ENCODE measurements at places on chromosomes 1 and 21.

DNA sequence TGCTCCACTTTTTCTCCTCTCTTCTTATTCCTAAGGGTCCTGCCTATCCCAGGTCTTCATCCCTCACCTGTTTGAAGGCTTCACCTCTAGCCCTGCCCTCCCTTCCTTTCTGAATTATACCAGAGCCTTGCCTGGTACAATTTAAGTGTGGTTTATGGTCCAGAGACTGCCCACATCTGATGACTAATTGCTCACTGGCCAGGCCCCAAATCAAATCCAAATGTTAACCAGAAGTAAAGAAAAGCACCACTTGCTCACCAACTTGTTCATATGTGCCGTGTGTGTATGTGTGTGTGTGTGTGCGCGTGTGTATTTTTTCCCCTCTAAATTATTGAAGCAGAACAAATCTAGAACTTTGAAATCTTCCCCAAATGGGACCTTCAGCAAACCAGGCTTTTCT, 26.4 kb downstream of the MYOM3 start:
- DNase-seq: no peak

DNA sequence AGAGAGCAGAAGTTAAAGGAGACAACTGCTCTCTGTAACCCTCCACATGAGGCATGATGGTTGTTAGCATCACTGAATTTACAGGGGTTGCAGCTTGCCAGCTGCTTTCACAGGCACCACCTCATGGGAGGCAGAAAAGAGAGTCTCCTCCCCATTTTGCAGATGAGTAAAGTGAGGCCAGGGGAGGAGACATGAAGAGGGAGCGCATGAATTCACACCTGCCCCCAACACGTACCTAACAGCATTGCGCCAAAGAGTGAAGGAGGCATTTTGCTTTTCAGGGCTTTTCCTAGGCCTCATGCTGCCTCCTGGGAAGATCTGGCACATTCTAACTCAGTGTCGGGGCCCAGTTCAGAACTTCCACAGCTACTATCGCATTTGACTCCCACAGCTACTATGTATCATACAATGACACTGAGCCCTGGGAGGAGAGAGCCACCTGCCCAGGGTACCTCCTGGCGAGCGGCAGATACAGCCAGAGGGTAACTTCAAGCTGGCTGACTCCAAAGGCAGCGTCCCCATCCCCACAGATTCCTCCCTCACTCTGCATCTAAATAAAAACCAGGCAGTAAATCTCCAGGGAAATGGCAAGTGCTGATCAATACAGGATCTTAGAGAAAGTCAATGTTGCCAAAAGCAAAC, 34.0 kb downstream of the GLIS1 start:
- no peak for DNase-seq

DNA sequence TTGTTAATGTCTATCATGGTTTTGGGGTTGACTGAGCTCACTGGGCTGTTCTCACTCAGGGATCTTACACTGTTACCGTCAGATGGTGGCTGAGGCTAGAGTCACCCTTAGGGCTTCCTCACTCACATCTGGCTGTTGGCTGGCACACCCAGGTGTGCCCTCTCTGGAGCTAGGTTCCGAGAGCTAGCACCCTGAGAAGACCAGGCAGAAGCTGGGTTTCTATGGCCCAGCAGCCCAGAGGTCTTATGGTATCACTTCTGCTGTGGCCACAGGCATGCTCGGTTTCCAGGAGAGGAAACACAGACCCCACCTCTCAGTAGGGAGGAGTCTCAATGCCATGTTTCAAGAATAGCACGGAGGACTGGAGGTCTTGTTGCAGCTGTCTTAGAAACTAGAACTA, 20.7 kb upstream of the KIF1B start:
- no peak for DNase-seq

DNA sequence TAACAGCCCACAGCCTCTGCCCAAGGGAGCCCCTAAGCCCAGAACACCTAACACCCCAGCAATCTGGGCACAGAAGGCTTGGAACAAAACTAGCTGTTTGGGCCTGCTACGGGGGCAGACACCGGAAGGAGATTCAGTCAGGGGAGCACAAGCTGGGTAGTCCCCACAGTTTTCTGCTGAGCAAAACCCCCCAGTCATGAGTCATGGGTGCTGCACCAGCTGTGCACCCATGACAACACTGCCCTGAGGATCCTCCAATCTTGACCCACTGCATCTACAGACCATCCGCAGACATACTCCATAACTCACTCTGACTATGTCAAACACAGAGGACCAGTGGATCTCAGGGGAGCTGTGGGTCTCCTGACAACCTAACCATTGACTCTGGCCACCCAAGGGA, 105.1 kb downstream of the LRIG2 start:
- no peak for DNase-seq

- DNase-seq: no peak
These were observed 250.6 kb upstream of the NFIA start for GRCh38 chr1:60831780-60832179.

- no peak for DNase-seq
These were observed 27.2 kb upstream of the ENO1 start for GRCh38 chr1:8905582-8906191.

DNA sequence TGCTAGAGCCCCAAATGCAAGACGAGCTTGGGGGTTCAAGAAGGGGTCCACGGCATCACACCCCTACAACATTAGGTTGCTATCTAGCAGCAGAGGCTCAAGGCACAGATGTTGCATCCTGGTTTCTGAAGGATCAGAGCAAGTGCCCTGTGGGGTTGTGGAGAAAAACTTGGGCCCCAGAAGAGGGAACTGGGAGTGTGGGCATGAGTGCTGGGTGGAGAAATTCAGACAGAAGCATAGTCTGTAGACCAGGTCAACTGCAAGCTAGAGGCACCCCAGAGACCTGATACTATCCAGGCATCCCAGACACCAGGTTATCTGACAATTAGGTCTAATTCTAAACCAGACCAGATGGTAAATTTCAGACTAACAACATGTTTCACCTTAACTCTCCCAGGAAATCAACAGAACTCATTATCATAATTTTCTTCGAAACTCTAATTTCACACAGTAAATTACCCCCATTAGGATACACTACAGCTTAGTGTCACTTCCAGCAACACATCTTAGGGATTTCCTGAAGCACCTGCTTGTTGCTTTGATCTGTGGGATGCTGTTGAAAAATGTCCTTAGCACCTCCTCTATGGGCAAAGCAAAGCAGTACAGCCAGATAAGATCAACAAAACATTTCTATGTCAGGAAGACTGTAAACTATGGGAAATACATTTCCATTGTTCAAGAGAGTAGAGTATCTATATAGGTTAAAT, 179.3 kb downstream of the VAV3 start:
- DNase-seq: no peak

DNA sequence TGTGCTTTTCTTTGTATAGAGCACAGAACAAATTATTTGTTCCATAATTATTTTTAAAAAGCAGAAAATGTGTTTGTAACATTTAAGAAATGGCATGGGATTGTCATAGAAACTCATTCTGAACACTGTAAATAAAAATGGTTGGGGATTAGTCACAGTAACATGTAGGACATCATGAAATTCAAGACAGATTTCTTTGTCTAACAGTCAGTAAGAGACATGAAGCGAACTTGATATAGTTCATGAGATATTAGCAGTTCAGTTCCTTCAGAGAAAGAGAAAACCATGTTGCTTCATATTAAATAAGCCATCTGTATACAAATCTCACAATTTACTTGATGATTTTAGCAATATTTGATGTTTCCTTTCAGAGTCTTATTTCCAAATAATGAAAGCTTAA, 19.7 kb downstream of the NFIA start:
- DNase-seq: no peak

- DNase-seq: no peak
These were observed 39.1 kb upstream of the CDC42BPA start for GRCh38 chr1:227357171-227357926.

DNA sequence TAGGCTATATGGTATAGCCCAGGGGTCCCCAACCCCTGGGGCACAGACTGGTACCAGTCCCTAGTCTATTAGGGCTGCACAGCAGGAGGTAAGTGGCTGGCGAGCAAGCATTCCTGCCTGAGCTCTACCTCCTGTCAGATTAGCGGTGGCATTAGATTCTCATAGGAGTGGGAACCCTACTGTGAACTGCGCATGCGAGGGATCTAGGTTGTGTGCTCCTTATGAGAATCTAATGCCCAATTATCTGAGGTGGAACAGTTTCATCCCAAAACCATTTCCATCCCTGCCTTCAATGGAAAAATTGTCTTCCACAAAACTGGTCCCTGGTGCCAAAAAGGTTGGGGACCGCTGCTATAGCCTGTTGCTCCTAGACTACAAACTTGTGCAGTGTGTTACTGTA, 22.8 kb upstream of the ZBTB8A start:
- no peak for DNase-seq

DNA sequence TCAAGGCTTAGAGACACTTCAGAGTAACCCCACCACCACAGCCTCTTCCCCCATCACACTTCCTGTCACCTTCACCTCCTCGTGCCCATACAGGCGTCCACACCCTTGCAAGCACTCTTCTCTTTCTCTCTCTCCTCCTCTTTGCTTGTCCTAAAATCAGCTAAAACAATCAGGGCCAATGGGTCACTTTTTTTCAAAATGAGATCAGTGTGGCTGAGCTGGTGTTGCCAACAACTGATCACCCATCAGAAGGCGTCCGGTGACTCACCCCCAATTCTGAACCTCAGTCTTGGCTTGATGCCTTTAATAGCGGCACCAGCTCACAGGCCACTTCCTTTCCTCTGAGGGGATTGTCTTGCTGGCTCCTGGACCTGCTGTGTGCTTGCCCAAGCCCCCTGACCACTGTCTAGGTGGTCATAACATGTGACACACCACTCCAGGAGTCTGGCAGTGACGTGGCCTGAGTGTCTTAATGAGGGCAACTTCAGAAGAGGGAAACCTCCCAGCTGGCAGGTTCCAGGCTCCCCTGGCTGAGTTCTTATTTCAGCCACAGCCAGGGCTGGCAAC, 1.6 kb downstream of the DRAXIN start:
- DNase-seq: peak; percentile 53

DNA sequence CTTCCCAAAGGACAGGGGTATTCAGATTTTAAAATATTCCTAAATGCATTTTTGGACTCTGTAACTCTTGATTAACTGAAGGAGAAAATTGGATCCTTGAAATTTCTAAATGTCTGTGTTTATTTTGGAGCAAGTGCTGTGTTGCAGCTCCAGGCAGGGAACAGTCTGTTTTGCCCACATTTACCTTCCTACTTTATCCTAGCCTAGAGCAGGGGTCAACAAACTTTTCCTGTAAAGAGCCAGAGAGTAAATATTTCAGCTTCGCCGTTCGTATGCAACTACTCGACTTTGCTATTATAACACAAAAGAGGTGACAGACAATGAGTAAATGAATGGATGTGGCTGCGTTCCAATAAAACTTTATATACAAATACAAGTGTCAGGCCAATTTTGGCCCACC, 402.2 kb downstream of the GPATCH2 start:
- no peak for DNase-seq

- DNase-seq: no peak
These were observed 48.1 kb downstream of the CAMSAP2 start for GRCh38 chr1:200786788-200787187.

DNA sequence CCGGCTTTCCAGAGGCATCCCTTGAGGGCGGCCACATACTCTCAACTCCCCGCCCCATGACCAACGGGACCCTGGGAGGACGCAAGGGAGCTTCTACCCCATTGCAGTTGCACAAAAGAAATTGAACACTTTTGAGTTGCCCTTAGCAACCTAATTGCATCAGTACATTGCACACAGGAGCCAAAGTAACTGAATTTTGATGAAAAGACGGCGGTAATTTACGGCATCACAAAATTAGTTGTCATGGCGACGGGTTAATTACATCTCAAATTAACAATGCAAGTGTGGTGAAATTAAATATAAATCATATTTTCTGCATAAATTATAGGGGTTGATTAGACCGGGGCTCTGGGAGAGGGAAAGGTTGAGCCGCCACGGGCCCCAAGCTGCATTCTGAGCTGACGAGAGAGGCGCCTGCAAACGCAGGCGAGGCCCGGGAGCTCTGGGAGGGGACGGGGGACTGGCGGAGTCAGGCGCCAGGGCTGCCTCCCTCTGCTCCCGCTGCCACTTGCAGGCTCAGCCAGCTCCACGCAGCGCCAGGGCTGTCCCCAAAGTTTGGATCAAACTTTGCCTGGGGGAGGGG, 61.4 kb downstream of the CASZ1 start:
- DNase-seq: peak; percentile 80

GRCh38 chr21:35672313-35672712, 388.0 kb downstream of the SETD4 start:
- no peak for DNase-seq

GRCh38 chr1:62429581-62429980, 7.3 kb upstream of the USP1 start:
- DNase-seq: no peak
